ENCODE measurements at places on chromosomes 16 and 17. TPM values are rescaled to one million over a fixed set of nuclear protein-coding genes. Genes with fewer than 3 reads are reported as not detected.

The KRT27 gene
- not detected for total RNA-seq

The LGALS9B gene
- total RNA-seq: not detected

The DHX40 gene
- total RNA-seq: 59.9 TPM

The FOXC2 gene
- total RNA-seq: 0.17 TPM

The TBC1D16 gene
- total RNA-seq: 51.4 TPM

The VAT1L gene
- total RNA-seq: not detected

The EVI2A gene
- total RNA-seq: 2.4 TPM

The KRTAP4-12 gene
- not detected for total RNA-seq

The CACNA1H gene
- total RNA-seq: under 0.01 TPM

The ALOXE3 gene
- total RNA-seq: not detected

The MPV17L gene
- 0.47 TPM for total RNA-seq

The SOX8 gene
- 0.16 TPM for total RNA-seq

Measured in bronchial smooth muscle cell (primary cell).